Activated naive CD8-positive, alpha-beta T cell treated with anti-CD3 and anti-CD28 coated beads, Interleukin-2, amount 10 ng/mL, durations not matched to agents 7 days and 5 days (primary cell): ENCODE measurements at places on chromosomes 1 and 21. TPM values are rescaled to one million over a fixed set of nuclear protein-coding genes. Genes with fewer than 3 reads are reported as not detected.

Gene CFHR2
- not detected for total RNA-seq

Gene CHAF1B
- total RNA-seq, result 23.1 TPM

Gene ZSWIM5
- 1.9 TPM for total RNA-seq

Gene FNDC5
- not detected for total RNA-seq

Gene BMP8A
- 0.20 TPM for total RNA-seq

Gene KPRP
- not detected for total RNA-seq

GRCh38 chr1:106439475-106439874, 617.0 kb upstream of the PRMT6 start:
- H3K27me3 ChIP-seq, result no peaks in the 10 kb centered on the region
- no peak for DNase-seq
- H3K4me1 ChIP-seq, result no peaks in the 10 kb centered on the region

- no peak overlapping the region for H3K4me3 ChIP-seq
- no peaks in the 10 kb centered on the region for H3K27me3 ChIP-seq
- no peak overlapping the region for H3K27ac ChIP-seq
- no peak for DNase-seq
Measured at GRCh38 chr1:45876000-45876617, 72.7 kb downstream of the MAST2 start.

DNA sequence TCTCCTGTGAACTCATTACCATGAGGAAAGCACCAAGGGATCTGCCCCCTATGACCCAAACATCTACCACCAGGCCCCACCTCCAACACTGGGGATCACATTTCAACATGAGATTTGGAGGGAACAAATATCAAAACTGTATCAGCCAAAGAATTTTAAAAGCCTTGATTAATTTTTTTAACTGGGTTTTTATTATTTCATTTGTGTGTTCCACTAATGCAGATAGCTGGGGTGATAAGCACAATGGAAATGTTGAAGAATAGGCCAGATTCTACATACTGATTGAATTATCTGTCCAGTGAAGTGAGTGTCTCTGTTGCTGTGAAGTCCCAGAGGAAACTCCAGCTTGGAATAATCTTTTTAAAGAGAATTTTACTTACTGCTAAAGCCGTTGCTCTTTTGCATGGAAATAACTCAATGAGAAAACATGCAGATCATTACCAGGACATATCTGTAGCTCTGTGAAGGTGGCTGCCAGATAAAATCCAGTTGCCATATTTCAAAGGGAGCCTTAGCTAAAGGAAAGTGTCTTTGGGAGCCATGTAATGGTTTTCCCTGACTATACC, 44.4 kb upstream of the DHCR24 start:
- no peak for DNase-seq
- no peak overlapping the region for H3K27ac ChIP-seq
- peaks cover 18% of the 10 kb centered on the region for H3K27me3 ChIP-seq
- no peak overlapping the region for H3K4me3 ChIP-seq
- H3K4me1 ChIP-seq, result no peaks in the 10 kb centered on the region

DNA sequence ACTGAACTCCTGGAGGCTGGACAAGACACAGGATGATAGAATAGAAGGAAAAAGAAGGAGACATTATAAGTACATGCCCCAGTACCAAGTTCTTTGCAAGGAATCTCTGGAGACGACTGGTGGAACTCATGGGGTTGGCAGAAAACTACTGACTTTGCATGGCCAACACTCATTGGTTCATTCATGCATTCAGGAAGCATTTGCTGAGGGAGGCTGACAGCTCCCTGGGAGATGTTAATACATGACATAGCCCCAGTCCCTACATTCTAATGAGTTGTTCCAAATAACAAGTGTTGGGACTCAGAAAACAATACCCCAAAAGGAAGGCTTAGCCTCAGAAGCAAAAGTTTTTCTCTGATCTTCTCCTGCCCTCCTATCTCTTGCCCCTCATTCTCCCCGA, 172.8 kb upstream of the IRF2BP2 start:
- H3K27me3 ChIP-seq, result no peaks in the 10 kb centered on the region
- H3K4me1 ChIP-seq, result no peaks in the 10 kb centered on the region
- no peaks in the 10 kb centered on the region for H3K36me3 ChIP-seq
- H3K27ac ChIP-seq, result no peak overlapping the region
- DNase-seq, result no peak
- H3K4me3 ChIP-seq, result no peak overlapping the region

DNA sequence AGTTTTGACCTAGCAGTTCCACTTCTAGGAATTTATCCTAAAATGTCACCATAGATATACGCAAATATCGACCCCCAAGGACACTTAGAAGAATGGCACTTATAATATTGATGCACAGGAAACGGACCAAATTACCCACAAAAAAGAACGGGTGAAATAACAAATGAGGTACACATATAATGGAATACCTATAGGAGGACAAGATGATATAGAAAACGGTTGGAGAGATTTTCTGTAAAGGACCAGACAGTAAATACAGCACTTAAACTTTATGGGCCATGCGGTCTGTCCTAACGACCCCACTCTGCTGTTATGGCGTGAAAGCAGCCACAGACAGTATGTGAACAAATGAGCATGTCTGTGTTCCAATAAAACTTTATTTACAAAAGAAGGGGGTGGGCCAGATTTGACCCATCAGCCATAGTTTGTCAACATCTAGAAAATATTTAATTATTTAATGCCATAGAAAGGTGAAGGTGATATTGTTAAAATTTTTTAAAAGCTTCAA, 2.4 kb downstream of the TMPRSS3 start:
- peak overlapping the region; percentile 85 for H3K27ac ChIP-seq
- H3K36me3 ChIP-seq, result peaks cover 10% of the 10 kb centered on the region
- H3K4me1 ChIP-seq, result peaks cover 49% of the 10 kb centered on the region
- peak overlapping the region; percentile 71 for H3K4me3 ChIP-seq

GRCh38 chr21:29904359-29905282, 35.2 kb downstream of the GRIK1 start:
- no peaks in the 10 kb centered on the region for H3K27me3 ChIP-seq
- H3K27ac ChIP-seq, result no peak overlapping the region
- no peak overlapping the region for H3K4me3 ChIP-seq

DNA sequence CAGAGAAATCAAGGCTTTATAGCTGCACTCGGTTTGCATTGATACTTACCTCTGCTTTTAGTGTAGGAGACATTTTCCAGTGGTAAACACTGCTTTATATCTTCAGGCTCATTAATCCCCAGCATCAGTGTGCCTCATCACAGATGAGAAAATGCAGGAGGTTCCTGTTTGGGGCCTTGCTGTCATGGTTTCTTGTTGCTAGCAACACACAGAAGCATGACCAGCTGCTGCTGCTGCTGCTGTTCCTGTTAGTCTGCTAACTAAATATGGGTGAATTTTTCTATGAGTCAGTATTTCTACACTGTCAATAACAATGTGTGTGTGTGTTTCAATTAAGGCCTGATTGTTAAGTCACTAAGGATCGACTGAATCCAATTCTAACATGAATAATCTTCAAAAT, 85.8 kb upstream of the RGS1 start:
- DNase-seq, result no peak
- H3K27ac ChIP-seq, result no peak overlapping the region
- H3K27me3 ChIP-seq, result peaks cover 2% of the 10 kb centered on the region
- H3K36me3 ChIP-seq, result no peaks in the 10 kb centered on the region

DNA sequence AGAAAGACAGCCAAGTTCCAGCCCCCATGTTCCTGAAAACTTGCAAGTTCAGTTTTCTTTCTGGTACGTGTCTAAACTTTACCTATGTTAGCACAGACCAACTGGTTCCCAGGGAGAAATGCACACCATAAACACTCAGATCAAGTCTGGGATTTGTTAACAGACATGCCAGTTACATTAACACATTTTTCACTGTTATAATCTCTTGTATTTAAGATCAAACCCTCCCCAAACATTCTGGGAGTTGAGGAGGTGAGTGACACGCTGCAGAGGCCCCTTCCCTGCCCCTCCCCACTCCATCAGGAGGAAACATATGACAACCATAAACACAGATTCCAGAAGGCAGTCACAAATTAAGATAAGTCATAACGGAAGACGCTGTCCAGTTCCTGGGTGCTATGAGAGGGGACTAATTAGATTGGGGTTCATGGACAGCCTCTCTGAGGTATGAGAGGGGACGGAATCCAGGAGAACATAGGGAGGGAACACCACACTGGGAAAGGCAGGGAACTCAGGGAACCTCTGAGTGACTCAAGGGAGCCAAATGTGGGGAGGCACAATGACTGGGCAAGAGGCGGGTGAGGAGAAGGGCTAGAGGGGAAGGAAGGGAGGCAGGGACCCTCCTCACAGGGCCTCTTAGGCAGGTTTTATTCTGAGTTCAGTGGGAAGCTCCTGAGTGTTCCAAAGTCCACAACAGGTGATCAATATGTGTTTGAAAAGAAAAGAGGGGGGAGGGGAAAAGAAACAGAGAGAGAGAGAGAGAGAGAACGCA, 25.0 kb downstream of the DUSP10 start:
- H3K36me3 ChIP-seq, result peaks cover 63% of the 10 kb centered on the region
- no peak for DNase-seq
- H3K27ac ChIP-seq, result no peak overlapping the region
- no peak overlapping the region for H3K4me3 ChIP-seq
- H3K27me3 ChIP-seq, result no peaks in the 10 kb centered on the region

DNA sequence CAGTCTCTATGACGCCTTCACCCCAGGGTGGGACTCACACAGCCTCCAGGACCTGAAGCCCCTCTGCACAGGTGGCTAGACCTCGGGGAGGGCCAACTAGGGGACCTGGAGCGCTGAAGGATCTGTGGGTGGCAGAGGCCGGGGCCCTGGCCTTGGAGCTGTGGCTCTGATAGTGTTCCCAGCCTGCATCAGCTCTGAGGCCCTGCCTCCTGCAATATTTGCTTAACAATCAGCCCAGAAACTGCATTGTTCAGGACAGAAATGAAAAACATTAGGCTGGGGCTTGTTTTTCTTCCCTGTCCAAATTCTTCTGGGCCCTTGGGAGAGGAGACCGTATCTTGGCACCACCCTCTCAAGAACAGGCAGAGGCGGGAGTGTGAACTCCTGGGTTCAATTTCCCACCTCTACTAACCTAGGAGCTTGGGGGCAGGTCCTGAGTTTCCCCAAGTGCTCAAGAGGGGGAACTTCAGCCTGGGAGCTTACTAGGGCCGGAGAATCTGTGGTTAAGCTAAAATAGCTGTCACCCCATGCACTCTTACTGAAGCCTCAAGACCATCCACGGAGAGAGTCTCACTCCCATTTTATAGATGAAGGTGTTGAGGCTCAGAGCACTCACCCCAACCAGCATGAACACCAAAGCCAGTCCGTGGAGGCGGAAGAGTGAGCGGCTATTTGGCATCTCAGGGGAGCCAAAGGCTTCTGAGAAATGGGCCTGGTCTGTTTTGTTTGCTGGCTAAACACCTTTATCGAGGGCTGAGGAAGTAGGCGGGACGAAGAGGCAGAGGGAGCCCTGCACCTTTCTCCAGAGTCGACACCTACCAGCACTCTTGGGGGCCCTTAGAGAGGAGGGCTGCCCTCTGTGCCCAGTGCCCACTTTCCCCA, 18.8 kb upstream of the CASZ1 start:
- H3K27me3 ChIP-seq, result peaks cover 3% of the 10 kb centered on the region
- H3K36me3 ChIP-seq, result no peaks in the 10 kb centered on the region
- H3K4me3 ChIP-seq, result no peak overlapping the region

- no peak for DNase-seq
- no peak overlapping the region for H3K4me3 ChIP-seq
- peaks cover 2% of the 10 kb centered on the region for H3K27me3 ChIP-seq
- peaks cover 14% of the 10 kb centered on the region for H3K4me1 ChIP-seq
- H3K27ac ChIP-seq, result no peak overlapping the region
Measured at GRCh38 chr1:67580691-67581403, 104.2 kb upstream of the GADD45A start.

DNA sequence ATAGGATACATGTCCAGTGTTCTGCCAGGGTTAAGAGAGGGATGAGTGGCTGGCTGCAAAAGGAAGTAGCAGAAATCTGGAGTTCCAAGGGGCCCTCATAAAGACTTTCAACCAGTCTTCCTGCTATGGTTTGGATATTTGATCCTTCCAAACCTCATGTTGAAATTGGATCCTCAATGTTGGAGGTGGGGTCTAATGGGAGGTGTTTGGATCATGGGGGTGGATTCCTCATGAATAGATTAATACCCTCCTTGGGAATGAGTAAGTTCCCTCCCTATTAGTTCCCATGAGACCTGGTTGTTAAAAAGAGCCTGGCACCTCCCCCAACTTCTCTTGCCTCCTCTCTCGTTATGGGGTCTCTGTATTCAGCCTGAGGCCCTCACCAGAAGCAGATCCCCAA, 10.1 kb upstream of the GNG12 start:
- no peak for DNase-seq
- no peaks in the 10 kb centered on the region for H3K36me3 ChIP-seq
- peaks cover 59% of the 10 kb centered on the region for H3K27me3 ChIP-seq
- no peak overlapping the region for H3K27ac ChIP-seq
- H3K4me1 ChIP-seq, result no peaks in the 10 kb centered on the region
- H3K4me3 ChIP-seq, result no peak overlapping the region

- H3K4me3 ChIP-seq, result no peak overlapping the region
- no peaks in the 10 kb centered on the region for H3K36me3 ChIP-seq
- H3K27me3 ChIP-seq, result no peaks in the 10 kb centered on the region
- no peak for DNase-seq
- H3K4me1 ChIP-seq, result no peaks in the 10 kb centered on the region
Measured at GRCh38 chr1:218904416-218904815, 269.3 kb upstream of the LYPLAL1 start.

DNA sequence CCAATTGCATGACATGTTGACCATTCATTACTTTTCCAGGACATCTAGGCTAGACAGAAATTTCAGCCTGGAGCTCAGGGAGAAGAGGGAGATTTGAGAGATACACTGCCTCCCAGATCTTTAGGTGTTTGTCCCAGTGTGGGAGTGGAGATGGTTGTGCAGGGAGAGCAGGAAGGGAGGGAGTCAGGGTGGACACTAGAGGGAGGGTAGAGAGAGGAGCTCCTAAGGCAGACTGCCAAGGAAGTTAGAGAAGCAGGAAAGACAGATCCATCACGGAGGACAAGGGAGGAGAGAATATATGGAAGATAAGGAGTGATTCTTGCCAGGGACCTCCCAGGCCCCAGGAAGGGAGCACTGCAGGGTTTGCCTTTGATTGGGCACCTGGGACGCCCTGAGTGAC, 8.7 kb downstream of the CDCA8 start:
- peaks cover 10% of the 10 kb centered on the region for H3K4me1 ChIP-seq
- DNase-seq, result no peak
- no peak overlapping the region for H3K4me3 ChIP-seq
- H3K27me3 ChIP-seq, result no peaks in the 10 kb centered on the region
- no peak overlapping the region for H3K27ac ChIP-seq

GRCh38 chr1:91511386-91511785, 10.7 kb downstream of the CDC7 start:
- H3K27me3 ChIP-seq, result no peaks in the 10 kb centered on the region
- no peak overlapping the region for H3K27ac ChIP-seq
- H3K4me3 ChIP-seq, result no peak overlapping the region
- H3K4me1 ChIP-seq, result peaks cover 7% of the 10 kb centered on the region
- DNase-seq, result no peak
